ENCODE measurements at places on chromosomes 6 and 20. TPM values are rescaled to one million over a fixed set of nuclear protein-coding genes. Genes with fewer than 3 reads are reported as not detected.
A peak's percentile ranks its signal among the peaks of the same experiment; 100 is the strongest.

Gene NQO2
- total RNA-seq: 152 TPM

DNA sequence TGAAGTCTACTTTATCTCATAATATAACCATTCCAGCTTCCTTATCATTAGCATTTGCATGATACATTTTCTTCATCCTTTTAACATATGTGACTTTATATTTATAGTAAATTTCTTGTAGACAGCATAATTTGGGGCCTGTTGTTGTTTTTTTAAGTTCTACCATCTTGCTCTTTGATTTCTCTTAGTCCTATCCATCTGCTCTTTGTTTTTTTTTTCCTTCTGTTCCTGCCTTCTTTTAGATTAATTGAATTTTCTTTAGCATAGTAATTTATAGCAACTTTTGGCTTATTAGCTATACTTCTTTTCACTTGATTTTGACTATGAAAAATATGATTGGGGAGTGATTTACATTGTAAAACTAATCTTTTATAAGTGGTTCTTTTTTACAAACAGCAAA, 19.2 kb upstream of the FABP7 start:
- no peak for DNase-seq

GRCh38 chr20:64232794-64233193, 22.8 kb upstream of the PCMTD2 start:
- DNase-seq: no peak

- peak; percentile 78 for DNase-seq
Measured at GRCh38 chr6:107488875-107489635, 862 bp upstream of the SOBP start.

- no peak for DNase-seq
Measured at GRCh38 chr6:81326881-81327561, 425.5 kb downstream of the TENT5A start.

- no peak for DNase-seq
Measured at GRCh38 chr6:75893776-75894152, 144.7 kb downstream of the MYO6 start.

DNA sequence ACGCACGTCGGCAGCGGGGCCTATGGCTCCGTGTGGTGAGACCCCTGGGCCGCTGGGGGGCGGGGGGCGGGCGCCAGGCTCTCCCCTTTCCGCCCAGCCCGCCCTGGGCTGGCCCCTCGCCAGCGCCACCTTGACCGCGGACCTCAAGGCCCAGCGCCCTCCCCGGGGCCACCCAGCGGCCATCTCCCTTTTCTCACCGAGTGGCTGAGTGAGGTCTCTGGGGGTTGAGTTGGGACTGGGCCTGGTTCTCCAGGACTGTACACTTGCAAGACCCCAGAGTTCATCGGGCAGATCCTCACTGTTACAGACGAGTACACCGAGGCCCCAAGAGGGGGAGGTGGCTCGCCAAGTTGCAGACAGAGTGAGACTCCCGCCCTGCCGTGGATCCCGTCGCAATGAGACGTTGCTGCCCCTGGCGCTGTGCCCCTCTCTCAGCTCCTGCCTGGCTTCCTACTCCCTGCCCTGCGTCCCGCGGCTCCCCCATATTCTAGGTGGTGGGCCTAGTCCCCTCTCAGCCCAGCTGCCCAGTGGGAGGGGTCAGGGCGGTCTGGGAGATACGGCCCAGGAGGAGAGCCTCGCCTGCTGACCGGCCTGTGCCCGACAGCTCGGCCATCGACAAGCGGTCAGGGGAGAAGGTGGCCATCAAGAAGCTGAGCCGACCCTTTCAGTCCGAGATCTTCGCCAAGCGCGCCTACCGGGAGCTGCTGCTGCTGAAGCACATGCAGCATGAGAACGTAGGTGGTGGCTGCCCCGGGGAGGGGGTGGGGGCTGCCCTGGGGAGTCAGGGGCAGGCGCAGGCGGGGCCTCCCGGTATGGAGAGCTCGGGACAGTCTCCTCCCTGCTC, 576 bp downstream of the MAPK13 start:
- peak; percentile 43 for DNase-seq

DNA sequence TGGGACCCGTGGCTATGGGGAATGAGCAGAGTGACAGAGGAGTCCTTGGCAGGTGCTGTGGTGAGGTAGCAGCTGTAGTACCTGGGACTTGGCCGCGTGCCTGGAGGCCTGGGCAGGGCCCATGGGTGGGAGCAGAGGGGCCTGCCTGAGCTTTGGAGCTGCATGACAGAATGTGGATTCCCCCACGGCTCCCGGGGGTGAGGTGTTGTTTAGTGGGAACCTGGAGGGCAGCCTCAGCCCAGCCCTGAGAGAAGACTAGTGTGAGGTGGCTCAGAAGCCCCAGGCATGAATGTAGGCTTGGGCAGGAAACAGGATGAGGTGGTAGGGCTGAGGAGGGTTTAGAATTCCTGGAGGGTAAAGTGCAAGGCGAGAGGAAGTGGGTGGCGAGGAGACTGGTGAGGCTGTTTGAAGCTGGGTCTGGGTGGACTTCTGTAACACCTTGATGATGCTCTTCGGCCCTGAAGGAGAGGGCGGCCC, 86.5 kb upstream of the SCP2D1 start:
- DNase-seq: no peak

GRCh38 chr6:121844898-121845297, 409.5 kb downstream of the GJA1 start:
- no peak for DNase-seq

Data from WTC11 (cell line).